Ammon's horn (tissue), 1 donor: ENCODE measurements at places on chromosomes 6 and 20.
A peak's percentile ranks its signal among the peaks of the same experiment; 100 is the strongest.

DNA sequence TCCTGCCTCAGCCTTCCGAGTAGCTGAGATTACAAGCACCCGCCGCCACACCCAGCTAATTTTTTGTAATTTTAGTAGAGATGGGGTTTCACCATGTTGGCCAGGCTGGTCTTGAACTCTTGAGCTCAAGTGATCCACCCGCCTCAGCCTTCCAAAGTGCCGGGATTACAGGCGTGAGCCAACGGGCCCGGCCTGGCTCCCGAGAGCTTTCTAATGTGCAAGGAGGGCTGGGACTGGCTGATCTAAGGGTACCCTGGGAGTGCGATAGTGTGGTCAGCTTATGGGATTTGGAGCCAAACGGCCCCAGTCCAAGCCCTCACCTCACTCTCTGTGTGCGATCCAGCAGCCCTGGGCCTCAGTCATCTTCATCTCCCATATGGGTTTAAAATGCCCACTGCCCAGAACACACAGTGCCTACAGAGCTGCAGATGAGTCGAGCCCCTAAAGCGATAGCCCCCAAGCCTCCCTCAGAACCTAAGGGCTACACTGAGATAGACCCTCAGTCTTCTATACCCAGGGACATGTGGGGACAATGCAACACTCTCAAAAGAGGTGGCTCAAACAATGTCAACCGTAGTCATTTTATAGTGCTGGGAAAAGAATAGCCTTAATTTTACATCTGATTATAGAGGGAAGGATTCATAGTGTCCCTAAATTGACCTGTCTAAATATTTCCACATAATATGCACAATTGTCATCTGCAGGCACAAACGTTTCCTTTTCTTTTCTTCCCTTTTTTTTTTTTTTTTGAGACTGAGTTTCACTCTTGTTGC lies 50.1 kb downstream of the SSR1 start:
- DNase-seq, result no peak

- DNase-seq, result no peak
Observed at GRCh38 chr6:164812706-164813105, 496.7 kb downstream of the C6orf118 start.

- no peak for DNase-seq
Observed at GRCh38 chr6:1363298-1363697, 26.1 kb upstream of the FOXF2 start.

GRCh38 chr6:47890326-47890875 lies 108.6 kb downstream of the OPN5 start:
- DNase-seq, result peak; percentile 16

- no peak for DNase-seq
Observed at GRCh38 chr20:25179439-25180089, 15.9 kb upstream of the ENTPD6 start.

DNA sequence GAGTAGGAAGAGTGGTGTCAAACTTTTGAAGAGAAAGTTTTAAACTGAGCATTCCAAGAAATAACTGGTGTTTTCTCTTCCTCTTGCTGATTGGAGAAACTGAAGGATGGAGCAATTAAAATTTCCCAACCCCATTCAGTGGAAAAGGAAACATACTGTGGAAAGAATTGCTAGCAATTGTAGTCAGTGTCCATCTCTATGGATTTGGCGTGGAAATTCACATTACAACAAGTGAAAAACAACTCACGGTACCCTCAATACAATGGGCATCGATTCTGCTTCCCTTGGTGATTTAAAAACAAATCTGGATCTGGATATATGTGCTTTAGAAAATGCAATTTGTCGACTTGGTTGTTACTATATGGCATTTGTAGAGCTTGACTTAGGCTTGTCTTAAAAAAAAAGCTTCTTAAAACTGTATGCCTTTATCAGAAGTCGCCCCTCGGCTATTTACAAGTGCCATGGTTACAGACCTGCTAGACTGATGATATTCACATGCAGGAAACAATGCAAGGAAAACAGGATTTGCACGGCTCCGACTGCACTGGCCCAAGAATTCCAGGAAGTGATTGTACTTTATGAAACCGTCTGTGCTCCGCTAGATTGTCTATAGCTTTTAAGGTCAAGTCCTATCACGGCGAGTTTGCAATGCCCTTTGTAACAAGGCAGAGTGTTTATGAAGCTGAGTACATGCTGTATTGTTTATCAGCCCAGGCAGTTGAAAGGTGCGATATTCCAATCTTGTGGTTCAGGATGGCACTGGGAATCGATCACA lies 131.7 kb upstream of the PHACTR1 start:
- no peak for DNase-seq

DNA sequence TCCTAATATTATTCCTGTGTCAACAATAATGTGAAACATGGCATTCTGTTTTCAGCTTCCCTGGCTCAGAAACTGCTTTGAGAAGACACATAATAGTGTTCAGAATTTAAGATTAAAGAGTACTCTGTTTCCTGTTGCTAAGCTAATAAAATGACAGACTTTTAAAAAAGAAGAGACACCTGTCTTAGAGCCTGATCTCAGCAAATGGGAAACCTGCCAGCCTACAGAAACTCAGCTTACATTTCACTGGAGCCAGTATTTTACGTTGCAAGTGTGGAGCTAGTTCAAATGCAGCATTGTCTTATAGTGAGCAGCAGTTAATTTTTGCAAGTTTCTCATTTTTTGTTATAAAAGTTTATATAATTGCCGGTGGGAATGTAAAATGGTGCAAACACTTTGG lies 28.8 kb downstream of the KIZ start:
- DNase-seq, result no peak
